NCI-H1436 treated with DMSO at 0.1 percent for 48 hours (cell line): ENCODE measurements at places on chromosomes 16 and 17.

DNA sequence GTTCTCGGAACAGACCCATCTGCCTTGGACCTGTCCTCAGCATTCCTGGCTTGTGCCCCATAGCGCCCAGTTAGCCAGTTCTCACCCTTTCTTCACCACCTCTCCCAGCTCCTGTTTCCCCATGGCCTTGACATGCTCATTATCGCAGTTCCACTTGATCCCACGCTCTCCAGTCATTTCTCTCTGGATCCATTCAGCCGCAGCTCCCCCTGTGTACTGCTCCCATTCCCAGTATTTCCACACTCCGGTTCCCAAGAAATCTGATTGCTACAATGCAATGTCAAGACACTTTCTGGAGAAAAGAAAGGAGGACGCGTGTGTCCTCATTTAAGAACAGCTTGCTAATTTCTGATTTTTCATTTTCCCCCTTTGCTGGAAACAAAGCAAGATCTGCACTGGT lies 55.4 kb downstream of the TMEM186 start:
- DNase-seq = no peak

- DNase-seq = no peak
These were observed 11.0 kb downstream of the PRSS27 start for GRCh38 chr16:2708955-2709587.

DNA sequence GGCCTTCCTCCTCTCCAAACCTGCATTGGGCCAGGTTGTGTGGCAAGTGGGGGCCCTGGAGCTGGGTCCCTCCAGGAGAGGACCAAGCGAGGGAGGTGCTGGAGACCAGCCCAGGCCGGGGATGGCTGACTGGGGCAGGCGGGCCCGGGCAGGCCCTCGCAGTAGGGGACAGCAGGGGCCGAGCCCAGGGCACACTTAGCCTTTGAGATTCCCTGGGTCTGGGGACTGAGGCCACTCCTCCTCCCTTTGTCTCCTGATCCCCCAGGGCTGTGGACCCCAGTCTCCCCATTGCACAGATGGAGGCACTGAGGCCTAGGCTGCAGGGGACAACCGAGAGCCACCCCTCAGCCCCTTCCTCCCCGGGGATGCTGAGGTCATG lies 5.2 kb downstream of the FOXJ1 start:
- no peak for DNase-seq

DNA sequence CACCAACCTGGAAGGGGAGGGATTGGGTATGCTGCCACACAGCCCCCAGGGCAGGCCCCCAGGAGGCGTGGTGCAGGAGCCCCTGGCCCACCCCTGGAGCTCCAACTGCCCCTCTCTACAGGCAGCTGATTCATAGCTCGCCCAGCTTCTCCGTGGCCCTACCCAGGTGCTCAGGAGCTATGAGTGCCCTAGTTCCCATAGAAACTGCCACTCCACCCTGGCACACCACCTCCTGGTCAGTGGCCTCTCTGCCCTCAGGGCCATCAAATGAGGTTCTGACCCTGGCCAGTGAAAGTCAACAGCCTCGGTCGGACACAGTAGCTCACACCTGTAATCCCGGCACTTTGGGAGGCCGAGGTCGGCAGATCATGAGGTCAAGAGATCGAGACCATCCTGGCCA lies 18.0 kb downstream of the CNGB1 start:
- no peak for DNase-seq

- DNase-seq = no peak
These were observed 20.3 kb downstream of the TRIM25 start for GRCh38 chr17:56893503-56893902.

GRCh38 chr16:20878682-20879147 lies 21.4 kb downstream of the DCUN1D3 start:
- no peak for DNase-seq

GRCh38 chr17:40358323-40359038 lies 6.1 kb downstream of the GJD3 start:
- peak; percentile 32 for DNase-seq

- no peak for DNase-seq
These were observed 273.4 kb upstream of the TNRC6C start for GRCh38 chr17:77684803-77685798.

DNA sequence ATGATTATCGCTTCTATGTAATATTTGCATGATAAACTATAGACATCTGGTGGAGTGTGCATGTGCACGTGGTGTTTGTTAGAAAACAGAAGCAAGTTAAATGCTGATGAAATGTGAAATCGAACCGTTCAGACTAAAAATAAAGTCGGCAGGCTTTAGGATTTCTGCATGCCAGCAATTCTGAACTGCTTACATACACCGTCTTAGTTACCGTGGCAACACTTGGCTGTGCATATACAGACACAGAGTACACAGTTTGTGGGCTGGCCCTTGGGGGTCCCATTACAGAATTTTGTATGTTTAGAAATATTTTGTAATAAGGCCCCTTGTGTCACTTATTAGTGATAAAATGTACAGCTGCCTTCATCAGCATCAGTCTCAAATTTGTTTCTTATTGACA lies 605.5 kb downstream of the RBFOX1 start:
- DNase-seq = no peak

GRCh38 chr16:89621698-89622409 lies 8.4 kb downstream of the DPEP1 start:
- no peak for DNase-seq

DNA sequence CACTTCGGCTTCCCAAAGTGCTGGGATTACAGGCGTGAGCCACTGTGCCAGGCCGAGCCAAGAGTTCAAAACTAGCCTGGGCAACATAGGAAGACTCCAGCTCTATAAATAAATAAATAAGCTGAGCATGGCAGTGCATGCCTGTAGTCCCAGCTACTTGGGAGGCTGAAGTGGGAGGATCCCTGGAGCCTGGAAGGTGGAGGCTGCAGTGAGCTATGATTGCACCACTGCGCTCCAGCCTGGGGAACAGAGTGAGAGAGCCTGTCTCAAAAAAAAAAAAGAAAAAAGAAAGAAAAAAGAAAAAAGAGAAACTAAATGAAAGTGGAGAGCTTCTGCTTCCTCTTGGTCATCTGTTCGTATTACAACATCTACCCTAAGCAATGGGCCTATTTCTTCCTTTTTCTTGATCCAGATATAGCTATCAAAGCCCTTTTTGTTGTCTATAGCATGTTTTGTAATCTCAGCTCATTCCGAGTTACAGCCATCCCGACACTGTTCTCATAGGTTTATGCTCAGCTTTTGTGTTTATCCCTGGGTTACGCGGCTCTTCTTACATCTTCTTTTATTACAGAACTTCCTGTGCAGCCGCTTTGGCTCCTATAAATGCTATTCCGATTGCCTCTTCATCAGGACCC lies 14.1 kb upstream of the MAPK3 start:
- no peak for DNase-seq

GRCh38 chr17:55238931-55239297 lies 25.8 kb upstream of the HLF start:
- peak; percentile 59 for DNase-seq

GRCh38 chr17:6666077-6666521 lies 14.5 kb downstream of the C17orf100 start:
- DNase-seq = no peak

DNA sequence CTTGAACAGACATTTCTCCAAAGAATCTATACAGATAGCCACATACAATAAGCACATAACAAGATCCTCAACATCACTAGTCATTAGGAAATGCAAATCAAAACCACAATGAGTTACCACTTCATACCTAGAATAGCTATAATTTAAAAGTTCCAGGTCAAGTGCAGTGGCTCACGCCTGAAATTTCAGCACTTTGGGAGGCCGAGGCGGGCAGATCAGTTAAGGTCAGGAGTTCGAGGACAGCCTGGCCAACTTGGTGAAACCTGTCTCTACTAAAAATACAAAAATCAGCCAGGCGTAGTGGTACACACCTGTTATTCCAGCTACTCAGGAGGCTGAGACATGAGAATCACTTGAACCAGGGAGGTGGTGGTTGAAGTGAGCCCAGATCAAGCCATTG lies 19.9 kb downstream of the RANBP10 start:
- no peak for DNase-seq

DNA sequence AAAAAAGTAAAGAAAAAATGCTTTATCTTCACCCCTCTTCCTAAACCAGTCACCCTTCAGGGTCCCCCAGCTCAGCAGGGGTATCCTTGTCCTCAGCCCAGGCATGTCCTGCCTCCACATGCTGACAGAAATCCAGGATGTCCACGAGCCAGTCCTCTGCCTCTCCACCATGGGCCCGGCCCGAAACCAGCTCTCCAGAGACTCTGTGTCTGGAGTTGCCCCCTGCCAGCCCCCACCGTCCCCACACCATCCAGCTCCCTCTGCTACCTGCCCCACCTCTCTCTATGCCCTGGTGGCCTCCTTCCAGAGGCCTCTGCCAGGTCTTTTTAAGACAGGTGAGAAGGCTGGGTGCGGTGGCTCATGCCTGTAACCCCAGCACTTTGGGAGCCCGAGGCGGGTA lies 66.4 kb upstream of the PLCG2 start:
- no peak for DNase-seq

DNA sequence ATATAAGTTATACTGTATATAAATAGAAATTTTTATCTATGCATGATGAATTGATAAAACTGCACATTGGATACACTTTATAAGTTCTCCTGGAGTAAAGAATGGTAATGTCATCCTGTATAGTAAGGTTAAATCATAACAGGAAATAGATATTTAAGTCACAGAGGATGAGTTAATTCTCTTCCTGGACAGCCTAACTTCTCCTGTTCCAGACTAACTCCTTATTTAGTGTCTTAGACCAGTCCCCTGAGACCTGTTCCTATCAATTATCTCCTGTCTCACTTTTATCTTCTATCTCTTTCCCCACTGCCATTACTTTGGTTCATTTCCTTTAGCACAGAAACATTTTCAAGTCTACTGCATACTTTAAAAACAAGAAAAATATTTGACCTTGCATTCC lies 46.5 kb downstream of the SSH2 start:
- DNase-seq = no peak

GRCh38 chr17:16325964-16326363 lies 27.3 kb downstream of the CENPV start:
- DNase-seq = no peak

DNA sequence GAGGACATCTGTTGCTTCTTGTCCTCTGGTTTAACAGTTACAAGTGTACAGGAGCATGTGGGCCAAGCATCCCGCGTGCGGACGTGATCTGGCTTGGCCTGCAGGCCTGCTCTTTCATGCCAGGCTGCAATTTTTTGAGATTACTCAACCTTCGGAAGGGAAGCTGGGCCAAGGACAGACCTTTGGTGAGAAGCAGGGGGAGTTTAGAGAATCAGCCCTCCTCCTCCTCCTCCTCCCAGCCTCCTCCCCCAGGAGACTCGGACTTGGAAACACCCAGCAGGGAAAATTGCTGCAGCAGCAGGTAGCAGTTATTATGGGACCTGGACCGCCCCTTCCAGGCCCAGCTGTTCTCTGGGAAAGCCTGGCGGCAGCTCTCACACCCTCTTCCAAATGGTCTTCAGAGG lies 5.1 kb upstream of the KLHL36 start:
- no peak for DNase-seq

DNA sequence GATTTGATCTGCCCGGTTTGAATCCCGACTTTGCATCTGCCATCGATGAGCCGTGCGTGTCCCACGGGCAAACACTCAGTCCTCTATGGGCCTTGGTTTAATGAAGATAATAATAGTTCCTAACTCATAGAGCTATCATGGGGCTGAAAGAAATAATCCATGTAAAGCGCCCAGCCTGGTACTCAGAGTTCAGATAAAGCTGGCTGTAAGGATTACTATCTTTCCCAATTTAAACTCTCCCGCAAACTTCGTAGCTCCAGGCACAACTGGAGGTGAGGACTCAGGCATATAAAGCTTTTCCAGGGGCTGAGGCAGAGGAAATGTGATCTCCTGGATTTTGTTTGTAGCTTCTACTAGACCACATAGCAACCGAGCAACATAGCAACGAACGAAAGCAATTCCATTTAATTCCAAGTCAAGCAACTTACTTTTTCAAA lies 16.3 kb downstream of the ALOX15 start:
- no peak for DNase-seq

DNA sequence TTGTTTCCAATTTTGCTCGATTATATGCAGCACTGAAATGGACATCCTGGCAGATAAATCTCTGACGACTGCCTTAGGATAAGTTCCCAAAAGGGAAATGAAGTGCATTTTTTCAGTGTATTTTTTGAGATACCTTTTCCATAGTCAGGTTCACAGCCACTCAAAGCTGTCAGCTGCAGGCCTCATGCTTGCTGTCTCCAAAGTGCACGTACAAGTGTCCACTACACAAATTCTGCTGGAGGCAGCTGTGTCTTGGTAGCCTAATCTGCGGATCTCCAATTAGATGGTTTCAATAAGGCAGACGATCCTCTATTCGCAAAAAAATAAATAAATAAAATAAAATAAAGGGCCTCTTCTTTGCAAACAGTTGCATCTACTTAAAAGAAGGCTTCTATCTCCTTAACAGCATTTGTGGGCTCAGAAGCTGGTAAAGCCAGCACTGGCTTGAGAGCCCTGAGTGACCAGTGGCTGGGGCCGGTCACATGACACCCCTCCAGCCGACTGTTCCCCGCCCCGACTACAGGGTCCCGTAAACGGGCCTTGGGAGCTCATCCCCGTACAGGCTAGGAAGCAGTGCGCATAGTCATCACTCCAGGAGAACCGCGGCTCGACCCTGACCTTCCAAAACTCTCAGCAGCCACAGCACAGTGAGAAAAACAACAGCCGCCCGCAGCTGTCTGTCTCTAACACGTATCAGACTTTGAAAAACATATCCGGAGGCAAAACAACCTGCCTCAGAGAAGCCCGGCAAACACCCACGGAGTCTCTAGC lies 18.8 kb downstream of the RPH3AL start:
- no peak for DNase-seq

GRCh38 chr17:39549747-39550573 lies 57.8 kb downstream of the NEUROD2 start:
- peak; percentile 59 for DNase-seq

GRCh38 chr16:30372725-30373124 lies 1.9 kb upstream of the MYL11 start:
- no peak for DNase-seq

DNA sequence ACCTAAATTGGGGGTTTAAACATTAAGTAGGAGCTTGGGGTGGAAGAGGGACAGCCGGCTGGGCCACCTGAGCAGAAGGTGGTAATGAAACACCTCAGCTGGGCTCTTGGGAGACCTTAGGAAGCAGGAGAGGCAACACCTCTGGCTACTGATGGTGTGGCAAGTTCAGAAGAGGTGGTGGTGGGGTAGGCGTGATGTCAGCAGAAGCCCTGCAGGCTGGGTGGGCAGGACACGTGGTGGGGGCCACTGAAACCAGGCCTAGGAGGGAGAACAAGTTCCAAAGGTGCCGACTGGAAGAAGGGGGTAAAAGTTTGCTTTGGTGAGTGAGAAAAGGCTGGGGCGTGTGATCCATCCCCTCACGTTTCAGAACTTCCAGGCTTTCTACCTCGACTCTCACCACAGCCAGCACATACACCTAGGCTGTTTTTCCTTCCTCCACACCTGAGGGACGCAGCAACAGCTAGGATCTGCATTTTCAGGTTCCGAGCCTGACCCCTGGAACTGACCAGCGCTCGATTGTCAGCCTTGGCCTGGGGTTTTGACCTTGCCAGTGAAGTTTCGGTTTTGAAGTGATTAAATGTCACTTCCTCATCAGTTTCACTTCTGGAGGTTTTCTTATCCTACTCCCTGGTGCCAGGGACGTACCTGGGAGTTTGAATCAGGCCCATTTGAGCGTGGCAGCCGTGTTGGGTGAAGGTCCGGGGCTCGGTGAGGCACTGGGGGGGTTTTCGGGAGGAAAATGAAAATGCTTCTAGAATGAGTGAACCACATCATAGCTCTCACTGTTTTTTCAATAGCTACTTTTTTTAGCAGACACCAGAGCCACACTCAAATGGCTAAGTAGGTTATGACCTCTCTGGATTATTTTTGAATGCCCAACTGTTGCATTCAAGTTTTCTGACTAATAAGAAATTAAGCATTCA lies 10.0 kb downstream of the SNN start:
- no peak for DNase-seq
